ENCODE measurements at places on chromosomes 4 and X. TPM values are rescaled to one million over a fixed set of nuclear protein-coding genes. Genes with fewer than 3 reads are reported as not detected.

- no peak for DNase-seq
These were observed 41.3 kb downstream of the ATG4A start for GRCh38 chrX:108132876-108133275.

DNA sequence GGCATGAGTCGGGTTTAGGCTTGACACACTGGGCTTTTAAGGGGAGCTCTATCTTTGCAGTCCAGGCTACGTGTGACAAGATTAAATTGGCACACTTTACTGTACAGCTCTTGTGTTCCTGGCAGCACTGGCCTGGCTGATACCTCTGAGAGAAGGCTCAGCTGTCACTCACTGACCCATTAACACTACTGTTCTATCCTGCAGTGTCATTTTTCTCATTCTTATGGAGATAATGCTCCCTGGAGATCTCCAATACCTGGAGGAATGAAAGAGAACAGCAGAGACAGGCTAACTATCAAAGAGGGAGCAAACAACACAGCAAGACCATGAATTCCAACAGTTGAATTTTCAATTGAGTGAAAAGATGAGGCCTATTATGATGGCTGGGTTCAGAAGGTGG lies 1.7 kb upstream of the PDHA2 start:
- DNase-seq: no peak

DNA sequence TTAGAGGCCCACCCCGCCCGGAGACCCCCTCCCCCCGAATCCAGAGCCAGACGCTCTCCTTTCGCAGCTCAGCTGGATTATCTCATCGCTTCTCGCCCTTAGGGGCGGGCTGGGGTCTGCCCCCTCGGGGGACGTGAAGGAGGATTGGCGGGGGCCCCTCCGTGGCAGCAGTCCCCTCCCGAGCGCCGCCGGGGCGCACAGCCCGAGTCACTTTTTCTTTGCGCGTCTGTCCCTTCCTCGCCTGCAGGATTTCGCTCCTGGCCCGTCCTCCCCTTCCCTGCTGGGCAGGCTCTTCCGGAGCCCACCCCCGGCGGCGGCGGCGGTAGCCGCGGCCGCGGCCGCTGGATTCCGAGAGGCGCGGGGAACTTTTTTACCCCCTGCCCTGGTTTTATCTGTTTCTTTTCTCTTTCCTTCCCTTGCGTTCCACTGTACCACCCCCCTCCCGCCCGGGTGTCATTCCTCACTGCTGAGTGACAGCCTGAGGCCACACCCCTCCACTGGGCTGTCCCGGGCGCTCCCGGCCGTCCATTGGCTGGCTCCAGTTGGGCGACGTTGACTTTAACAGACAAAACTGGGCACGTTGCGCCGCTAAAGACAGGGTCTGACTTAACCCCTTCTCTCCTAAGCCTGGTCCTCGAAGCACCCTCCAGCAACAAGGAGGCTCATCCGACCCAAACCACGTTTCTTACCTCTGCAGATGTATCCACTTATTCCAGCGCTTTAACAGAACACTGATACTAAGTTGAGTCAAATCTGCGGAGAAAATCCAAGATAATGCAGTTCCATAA lies 492 bp upstream of the NKX3-2 start:
- DNase-seq: peak; percentile 66

GRCh38 chrX:37746218-37746941 lies 33.5 kb upstream of the CYBB start:
- no peak for DNase-seq

The ITGB1BP2 gene
- 0.21 TPM for total RNA-seq

The BCORL1 gene
- total RNA-seq: 4.1 TPM

The SPP1 gene
- total RNA-seq: 788 TPM

The F8A2 gene
- total RNA-seq: not detected

The BEND2 gene
- not detected for total RNA-seq

- peak; percentile 8 for DNase-seq
These were observed 5.1 kb upstream of the GABRQ start for GRCh38 chrX:152632445-152633097.
